ENCODE measurements at places on chromosomes 12 and 14.

DNA sequence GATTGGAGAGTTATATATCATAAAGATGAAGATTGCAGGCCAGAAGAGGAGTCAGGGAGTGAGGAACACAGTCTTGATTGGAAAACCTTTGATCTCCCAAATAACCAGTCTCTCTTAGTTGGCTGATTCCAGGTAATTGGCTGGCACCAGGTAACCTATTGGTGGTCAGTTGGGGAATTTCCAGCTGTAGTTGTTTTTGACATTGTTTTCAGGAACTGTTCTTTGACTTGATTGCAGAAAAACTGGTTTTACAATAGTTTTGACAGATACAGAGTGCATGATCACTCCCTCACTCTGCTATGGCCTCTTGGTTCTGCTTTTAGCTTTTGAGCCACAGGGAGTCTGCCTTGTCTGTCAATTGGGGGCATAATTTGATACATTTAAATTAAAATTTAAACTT is 71.6 kb downstream of the ZNF641 start:
- DNase-seq: no peak

DNA sequence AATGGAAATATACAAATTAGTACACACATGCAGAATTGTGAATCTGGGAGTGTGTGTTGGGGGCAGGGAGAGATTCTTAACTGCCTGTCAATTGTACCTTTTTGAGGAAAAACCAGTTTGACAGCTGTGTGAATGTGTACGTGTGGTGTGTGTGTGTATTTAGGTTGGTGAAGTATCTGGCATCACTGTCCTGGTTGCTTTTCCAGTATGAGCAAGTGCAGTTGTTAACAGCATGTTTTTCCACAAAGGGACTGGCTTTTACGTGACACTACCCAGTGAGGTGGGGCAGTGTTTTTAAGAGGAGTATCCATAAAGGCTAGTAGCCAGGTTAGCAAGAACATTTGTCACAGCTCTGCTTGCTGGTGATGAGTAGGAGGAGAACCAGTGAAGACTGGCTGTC is 56.1 kb downstream of the DAAM1 start:
- DNase-seq: no peak

GRCh38 chr12:52637299-52637698 is 14.7 kb downstream of the KRT2 start:
- no peak for DNase-seq

DNA sequence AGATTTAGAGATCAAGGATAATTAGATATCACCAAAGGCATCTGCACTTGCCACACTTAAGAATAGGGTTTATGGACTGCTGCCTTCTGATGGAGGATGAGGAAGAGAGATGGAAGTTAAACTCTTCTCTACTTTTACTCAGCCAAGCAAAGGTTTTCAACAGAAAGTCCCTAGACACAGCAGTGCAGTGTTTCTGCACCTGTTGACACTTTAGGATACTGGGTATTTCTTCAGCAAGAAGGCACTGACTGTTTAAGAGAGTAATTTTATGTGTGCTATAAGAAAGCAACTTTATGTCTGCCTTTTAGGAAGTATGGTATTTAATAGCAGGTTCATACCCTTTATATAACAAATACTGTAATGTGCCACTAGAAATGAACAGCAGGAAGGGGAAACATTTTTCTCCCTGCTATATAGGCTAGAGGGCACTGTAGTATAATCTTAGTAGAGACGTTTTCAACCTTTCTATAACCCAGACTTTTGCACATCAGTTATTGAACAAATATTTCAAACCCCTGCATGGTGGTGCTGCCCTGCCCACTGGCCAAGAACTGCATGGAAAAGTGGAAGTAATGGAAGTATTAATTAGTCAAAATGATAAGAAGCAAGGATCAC is 225.0 kb upstream of the GRIP1 start:
- DNase-seq: no peak

DNA sequence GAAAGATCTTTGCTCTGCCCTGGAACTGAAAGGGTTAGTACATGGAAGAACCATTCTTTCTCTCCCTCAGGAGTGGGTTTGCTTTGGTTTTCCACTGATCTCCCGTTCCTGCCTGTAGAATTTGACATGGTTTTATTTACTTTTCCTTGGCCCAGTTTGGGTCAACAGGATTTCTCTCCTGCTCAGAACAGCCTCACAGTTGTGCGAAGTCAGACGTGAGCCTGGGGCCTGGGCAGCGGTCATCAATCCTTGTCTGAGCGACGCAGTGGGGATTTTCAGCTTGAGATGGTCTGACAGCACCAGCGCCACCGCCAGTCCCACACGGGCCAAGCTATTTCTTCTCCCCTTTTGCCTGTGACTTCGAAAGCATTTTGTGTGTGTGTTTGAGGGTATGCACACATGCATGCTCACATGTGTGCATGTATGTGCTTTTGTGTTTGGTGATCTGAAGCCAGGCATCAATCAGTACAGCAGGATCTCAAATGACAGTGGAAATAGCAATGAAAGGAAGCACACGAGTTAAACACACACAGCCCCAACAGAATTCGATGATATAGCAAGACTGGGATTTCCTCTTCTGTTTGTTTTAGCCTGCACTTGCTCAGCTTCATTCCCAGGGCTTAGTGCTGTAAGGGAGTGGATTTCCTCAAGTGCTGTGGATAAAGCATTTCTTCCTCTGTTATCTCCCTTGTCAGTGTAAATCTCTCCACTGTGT is 58.3 kb downstream of the SMOC1 start:
- DNase-seq: no peak

GRCh38 chr14:50344116-50344775 is 32.1 kb downstream of the DMAC2L start:
- DNase-seq: no peak

DNA sequence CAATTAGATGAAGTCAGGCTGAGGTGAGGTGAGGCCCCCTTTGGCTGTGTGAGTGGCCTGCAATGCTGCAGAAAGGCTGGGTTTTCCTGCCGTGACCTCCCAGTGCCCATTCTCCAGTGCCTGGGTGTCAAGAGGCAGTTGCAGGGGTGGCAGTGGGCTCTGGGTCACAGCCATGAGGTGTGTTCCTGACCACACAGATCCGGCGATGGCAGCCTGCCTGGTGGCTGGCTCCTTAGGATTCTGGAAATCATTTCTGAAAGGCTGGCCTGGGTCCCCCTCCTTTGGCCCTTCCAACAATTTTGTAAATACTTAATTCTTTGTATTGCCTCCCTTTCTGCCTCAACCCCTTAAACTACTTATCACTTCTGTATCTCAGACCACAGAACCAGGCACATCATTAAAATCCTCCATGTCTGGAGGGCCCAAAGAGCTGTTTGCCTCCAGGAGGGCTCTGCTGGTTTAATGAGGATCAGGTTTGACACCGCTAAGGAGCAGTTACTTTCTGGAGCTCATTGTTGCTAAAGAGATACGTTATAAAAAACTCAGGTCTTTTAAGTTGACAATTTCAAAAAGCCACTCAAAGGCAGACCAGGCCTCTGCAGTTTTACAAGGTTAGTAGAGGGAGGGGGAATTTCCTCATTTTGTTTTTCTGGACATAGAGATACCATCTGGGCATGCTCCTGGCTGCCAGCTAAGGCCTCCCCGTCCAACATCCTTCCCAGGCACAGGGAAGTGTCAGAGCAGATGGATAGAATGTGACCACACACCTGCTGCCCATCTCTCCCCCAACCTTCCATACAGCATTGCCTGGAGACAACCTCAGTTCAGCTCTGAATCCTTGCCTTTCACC is 204.4 kb downstream of the FOXN3 start:
- no peak for DNase-seq

- DNase-seq: no peak
These were observed 65.2 kb downstream of the PPP2R5E start for GRCh38 chr14:63478010-63478409.

GRCh38 chr14:50319293-50319692 is 7.2 kb downstream of the DMAC2L start:
- no peak for DNase-seq

DNA sequence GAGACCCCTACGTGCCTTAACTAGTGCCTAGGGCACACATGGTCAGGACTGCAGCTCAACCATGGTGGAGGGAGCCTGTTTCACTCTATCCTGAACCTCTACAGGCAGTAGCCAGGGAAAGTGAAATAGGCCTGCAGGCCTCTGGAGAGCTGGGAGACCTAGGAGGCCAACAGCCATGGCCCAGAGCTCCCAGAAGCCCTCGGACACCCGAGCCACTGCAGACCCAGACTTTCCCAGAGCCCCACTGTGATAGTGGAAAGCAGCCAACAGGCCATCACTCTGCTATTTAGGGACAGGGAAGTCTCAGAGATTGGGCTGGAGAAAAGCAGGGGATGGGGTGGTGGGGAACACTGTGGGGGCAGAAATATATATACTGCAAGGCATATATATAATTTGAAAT is 56.5 kb upstream of the ZFP36L1 start:
- DNase-seq: no peak

DNA sequence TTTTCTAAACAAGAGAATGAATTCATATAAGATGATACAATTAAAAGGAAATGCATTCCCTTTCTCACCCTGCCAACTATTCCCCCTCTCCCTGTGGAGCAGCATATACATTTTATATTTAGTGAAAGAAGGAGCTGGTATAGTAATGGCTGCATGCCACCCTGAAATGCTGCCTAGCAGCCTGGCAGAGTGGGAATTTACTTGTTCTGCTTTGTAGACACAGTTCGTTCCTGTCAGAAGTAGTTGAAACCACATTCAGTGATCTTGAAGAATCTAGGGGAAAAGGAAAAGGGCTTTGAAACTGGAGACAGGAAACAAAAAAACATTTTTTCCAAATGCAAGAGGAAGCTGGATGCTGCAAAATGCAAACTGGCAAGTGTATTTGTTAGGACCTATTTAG is 176.0 kb upstream of the PLEKHA5 start:
- no peak for DNase-seq

Measured in HAP-1 (cell line).